Mesenchymal stem cell (in vitro differentiated cells and primary cell): ENCODE measurements at places on chromosomes 1 and 21.

- DNase-seq = no peak
Measured at GRCh38 chr1:3261007-3261968, 192.3 kb downstream of the PRDM16 start.

DNA sequence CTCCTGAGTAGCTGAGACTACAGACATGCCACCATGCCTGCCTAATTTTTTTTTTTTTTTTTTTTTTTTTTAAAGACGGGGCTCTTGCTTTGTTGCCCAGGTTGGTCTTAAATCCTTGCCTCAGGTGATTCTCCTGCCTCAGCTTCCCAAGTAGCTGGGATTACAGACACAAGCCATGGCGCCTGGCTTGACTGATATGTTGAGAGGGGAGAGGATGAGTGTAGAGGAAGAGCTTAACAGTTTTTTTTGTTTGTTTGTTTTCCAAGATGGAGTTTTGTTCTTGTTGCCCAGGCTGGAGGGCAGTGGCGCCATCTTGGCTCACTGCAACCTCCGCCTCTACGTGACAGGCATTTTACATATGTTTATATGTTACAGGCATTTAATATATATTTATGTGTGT, 2.5 kb downstream of the SRP9 start:
- DNase-seq = no peak

DNA sequence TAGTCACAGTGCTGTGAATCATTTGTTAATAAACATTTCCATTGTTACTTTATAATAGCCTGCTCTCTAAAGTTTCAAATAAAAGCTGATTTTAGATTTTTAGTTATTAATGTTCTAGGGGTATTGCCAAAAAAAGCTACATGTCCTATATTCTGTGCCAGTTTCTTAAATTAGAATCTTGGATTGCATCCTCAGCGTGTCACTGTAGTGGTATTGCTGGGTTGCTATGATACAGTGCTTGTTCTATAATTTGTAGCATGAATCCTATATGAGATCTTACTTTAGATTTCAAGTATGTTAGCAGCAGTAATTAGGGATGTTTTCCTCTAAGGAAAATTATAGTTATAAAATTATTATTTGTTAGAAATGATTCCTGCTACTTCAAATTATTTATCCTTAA, 16.4 kb downstream of the PPP2R5A start:
- DNase-seq = no peak

DNA sequence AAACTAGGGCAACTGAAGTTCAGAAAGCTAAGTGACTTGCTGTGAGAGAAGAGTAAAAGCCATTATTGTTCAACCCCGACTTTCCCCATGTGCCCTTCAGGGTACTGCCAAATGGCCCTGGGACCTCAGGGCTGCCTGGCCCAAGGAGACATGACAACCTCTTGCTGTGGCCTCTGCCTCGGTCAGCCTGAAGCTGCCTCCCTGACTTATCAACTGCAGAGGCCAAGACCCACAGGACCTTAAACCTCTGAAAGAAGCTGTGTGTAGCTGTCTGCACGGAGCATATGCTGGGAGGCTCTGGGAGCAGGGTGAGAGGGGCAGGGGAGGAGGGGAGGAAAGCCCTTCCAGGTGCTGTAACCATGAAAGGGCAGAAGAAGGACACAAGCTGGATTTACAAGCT, 35.9 kb downstream of the HMGB4 start:
- no peak for DNase-seq

- peak; percentile 6 for DNase-seq
Measured at GRCh38 chr1:148308832-148309458, 156.9 kb upstream of the NBPF11 start.

DNA sequence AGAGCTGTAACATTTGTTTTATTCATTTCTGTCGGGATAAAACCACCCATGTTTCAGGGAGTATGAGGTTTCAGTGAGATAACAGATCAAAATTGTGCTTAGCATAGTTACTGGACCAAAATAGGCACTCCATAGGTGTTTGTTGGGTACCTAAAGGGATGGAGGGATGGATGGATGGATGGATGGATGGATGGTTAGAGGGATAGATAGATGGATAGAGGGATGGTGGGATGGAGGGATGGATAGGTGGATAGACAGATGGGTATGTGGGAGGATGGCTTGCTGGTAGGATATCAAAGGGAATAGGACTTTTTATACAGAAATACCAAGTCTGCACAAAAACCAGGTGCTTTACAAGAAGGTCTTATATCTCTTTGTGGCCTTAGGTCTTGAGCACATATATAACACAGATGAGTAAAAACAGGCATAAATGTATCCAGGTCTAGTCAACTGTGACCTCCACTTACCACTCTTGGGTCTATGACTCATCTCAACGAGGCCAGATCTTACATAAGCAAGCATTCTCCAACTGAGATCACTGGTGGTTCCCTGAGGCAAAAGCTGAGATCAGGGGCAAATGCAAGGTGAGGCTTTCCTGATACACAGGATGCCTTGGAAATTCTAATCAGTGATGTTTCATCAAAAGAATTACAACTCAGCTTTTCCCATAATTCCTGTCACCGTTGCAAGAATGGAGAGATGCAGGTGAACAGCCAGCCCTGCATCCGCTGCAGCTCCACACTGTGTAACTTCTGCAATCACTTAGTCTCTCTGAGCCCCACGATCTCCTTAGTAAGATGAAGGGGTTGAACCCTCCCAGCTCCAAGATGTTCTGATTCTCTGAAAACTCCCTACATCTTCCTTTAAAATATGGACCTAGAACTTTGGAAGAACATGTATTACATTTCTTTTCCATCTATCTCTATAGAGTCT, 32.0 kb downstream of the PTAFR start:
- peak; percentile 72 for DNase-seq

DNA sequence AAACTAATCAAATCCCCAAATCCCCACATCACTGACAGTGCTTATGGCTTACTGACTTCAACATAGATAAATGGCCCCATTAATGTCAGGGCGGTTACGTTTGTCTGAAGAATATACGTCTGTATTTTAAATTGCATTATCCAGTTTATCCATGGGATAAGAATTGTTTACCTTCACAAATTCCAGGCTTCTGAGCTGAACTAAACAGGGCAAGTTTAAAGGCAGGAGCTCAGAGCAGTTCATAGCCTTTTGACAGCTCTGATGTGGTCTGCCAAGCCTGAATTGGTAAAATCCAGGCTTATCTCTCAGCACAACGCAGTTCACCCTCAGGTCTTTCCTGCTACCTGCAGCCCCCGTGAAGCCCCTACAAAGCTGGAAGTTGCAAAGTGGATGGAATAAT, 79.5 kb upstream of the GREM2 start:
- peak; percentile 7 for DNase-seq

GRCh38 chr1:107997866-107998265, 32.9 kb upstream of the VAV3 start:
- no peak for DNase-seq

DNA sequence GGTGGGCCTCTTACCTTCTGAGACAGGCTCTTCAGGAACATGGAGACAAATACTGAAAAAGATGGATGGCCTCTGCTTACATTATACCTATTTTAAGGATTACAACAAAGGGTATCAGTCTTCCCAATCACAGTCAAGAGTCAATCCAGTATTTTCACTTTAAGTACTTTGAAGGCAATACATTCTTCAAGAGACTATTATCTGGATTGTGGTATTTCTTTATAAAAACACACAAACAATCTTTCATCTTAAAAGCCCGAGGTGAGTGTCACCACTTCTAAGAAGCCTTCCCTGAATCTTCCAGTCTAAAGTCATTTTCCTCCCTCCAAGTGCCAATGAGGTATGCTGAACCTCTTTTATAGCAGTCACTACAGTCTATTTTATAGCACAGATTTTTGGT, 45.3 kb downstream of the WASF2 start:
- DNase-seq = no peak

- no peak for DNase-seq
Measured at GRCh38 chr1:93616221-93616995, 65.2 kb downstream of the BCAR3 start.

- no peak for DNase-seq
Measured at GRCh38 chr1:24315391-24315790, 3.8 kb upstream of the GRHL3 start.

DNA sequence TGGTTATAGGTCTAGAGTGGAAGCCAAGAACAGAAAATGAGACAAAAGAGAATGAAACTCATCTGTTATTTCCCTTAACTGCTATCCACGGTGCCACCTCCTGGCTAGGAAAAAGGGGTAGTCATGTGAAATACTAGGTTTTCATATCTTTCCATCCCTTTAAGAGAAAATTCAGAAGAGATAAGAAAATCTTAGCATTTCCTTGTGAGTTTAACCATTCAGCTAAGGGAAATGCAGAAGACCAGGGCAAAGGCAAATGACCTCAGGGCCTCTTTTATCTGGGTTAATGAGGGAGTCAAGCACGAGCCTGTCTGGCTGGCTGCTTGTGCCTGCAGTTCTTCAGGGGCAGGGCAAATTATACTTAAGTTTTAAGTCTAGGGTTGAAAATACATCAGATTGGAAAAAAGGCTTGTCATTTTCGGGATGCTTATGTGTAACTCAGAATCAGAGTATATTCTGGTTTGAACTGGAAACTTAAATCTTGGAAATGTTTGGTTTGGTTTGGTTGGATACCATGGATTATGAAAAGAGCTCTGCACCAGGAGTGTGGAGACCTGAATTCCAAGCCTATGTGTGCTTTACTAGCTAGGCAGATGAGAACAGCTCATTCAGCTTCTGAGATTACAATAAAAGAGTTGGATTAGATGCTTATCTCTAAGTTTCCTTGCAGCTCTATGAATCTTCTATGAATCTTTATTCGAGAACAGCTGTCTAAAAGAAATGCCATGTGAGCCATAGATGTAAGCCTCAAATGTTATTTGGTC, 19.9 kb downstream of the NIBAN1 start:
- DNase-seq = peak; percentile 31

GRCh38 chr1:9732123-9732971, 80.8 kb downstream of the PIK3CD start:
- DNase-seq = no peak

DNA sequence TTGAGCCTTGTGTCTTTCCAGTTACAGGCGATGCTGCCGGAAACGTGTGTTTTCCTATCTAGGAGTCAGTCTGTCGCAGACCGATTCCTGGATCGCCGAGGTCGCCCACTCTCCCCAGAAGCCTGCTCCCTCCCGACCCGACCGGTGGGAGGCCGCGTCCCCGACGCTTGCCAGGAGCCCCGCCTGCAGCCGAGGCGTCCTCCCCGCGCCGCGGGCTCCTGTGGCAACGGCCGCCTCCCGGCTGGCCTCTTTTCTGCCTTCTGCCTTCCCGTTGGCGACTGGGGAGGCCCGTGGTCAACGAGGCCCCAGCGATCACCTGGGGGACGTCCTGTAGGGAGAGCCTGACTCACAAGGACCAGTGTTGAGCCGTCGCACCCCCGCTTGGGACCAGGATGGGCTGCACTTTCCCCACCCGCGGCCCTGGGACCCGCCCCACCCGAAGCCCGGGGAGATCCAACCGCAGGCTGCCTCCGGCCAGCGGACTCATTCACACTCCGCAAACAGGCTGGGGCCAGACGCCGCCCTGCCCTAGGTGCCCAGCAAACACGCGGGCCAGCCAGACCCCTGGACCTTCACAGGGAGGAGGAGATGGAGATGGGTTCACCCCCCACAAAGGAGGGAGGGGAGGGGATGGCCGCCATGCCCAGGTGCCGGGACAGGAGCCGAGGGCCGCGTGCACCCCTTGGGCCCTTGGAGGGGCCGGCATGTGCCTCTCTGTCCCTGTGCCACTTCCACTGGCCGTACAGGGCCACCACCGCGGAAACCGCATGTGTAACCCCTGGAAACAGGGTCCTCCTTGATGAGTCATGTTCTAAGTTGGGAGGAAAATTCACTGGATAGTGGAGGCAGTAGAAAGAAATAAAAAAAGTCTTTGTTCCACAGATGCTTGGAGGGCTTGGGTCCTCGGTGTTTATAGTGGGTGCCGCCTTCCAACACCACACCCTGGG, 7.2 kb upstream of the COL6A1 start:
- DNase-seq = peak; percentile 95

- DNase-seq = no peak
Measured at GRCh38 chr1:16926491-16927073, 4.9 kb downstream of the CROCC start.

DNA sequence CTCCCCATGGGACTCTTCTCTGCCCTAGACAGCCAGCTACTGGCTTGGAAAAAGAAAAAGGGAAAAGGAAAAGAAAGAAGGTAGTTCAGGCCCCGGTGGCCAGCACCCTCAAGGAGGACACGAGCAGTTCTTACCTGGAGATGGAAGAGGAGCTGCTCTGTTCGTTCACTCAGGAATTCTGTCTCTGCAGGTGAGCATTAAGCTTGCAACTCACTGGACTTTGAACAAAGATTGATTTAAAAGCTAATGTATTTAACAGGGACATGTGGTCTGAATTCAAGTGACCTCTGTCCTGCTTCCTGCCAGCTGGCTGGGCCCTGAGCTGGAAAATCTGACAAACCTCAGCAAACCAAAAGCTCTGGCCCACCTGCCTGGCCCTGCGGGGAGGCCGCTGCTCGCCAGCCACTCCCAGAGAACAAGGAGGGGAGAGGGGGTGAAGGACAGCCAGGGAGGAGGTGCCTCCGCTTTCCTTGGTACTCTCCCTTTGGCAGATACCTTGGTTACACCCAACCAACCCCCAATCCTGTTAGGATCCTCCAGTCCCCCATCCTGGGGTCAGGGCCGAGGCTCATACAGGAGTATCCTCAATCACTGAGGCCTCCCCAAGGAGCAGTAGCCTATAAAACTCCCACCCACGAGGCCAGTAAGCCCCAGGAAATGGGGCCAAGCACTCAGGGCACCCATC, at the start of gene PDZK1:
TSS of gene PDZK1 (minus strand) at position 186 of the 685 bp plus-strand sequence. CDS start 19,347 bp downstream, outside the sequence.
- no peak for DNase-seq

GRCh38 chr21:31198575-31198974, 145.5 kb downstream of the TIAM1 start:
- peak; percentile 65 for DNase-seq

DNA sequence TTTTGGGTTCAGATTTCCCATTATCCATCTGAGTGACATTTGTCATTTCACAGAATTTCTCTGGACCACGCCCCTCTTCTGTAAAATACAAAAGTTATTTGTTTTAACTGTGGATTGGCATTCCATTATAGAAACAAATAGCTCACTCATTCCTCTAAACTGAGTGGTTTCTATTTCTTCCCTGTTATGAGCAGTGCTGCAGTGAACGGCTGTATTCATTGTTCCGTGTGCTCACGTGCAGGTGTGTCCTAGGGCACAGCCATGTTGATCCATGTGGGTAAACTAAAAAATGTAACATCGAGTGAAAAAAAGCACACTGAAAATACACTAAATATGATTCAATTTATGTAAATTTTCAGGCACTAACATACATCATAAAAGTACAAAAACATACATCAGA, 27.0 kb upstream of the IL12RB2 start:
- DNase-seq = no peak

GRCh38 chr21:36065497-36066036, 4.3 kb upstream of the CBR1 start:
- DNase-seq = peak; percentile 58

DNA sequence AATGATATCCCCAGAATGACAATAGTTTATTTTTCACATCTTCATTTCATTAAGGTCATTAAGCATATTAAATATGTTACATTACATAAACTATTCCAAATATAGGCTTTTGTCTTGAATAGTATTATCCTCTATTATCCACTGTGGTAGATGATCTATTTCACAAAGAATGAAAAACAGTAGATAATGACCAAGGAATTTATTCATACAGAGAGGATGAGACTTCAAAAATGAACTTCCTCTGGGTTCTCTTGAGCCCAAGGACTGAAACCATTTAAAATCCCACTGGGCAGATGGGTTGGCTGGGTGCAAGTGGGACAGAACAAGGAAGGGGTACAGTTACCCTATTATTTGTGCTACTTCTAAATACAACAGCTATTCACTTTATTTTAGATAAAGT, 33.0 kb downstream of the PTPN14 start:
- no peak for DNase-seq
